GM19239 (cell line): ENCODE measurements at places on chromosomes 3 and 15.
A peak's percentile ranks its signal among the peaks of the same experiment; 100 is the strongest.

DNA sequence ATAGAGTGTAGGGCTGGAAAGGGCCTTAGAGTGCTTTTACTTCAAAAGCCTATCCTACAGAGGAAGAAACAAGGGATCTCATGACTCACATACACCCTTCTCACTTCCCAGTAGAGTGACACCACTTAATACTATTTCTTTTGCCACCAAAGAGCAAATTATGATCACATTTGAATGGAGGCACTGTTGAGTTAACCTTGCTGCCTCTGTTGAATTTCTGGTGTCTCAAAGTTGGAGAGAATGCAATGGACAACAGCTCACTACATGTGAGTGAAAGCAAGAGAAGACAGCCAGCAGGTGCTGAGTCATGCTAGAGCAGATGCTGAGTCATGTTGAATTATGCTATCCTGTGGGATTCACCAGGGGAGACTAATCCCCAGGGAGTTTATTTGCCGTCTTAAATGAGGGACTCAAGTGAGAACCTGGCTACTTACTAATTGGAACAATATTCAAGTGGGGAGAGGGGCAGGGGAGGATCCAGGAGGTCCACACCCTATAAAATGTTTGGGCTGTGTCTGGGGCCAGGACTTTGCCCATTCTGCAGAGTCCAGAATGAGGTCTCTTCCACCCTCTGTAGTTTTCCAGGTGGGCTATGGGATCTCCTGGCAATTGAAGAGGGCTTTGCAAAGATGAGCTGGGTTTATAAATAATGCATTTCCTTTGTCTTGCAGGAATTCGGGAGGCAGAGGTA, 35.8 kb downstream of the ST8SIA2 start:
- DNase-seq, result no peak

- DNase-seq, result no peak
These were observed 5.9 kb downstream of the MYO5C start for GRCh38 chr15:52289629-52290081.

- DNase-seq, result no peak
These were observed 1.4 kb downstream of the PFN2 start for GRCh38 chr3:149969110-149969939.

DNA sequence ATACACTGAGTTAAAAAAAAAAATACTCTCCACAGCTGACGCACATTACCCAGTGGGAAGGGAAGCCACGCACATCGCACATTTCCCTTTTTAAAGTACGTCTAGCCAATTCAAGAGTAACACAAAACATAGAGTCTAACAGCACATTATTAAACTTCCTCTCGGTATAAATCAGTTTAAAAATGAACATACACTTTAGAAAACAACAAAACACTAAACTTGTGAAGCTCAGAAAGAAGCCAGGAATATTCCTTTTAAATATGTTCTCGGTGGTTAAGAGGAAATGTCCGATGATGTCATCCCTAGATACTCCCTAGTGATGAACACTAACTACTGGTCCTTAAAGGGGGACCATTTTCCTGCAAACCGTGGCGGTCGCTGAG, 721 bp downstream of the MYEF2 start:
- no peak for DNase-seq

DNA sequence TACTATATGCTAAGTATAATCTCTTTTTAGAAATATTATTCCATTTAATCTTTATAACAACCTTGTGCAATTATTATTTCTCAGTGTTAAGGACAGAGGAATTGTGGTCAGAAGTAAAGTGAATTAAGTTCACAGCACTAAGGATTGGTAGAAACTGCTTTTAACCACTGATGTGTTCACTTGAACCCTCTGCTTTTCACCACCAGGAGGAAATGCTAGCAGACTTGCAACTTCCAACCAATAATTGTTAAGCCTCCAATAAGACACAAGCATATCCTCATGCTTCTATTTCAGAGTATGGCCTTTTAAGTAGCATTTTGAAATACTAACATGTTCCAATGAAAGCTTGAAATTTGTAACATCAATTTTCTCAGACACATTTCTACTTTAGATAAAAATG, 527.4 kb downstream of the SI start:
- DNase-seq, result no peak

- DNase-seq, result peak; percentile 15
These were observed 36.0 kb upstream of the COLQ start for GRCh38 chr3:15557511-15557946.

DNA sequence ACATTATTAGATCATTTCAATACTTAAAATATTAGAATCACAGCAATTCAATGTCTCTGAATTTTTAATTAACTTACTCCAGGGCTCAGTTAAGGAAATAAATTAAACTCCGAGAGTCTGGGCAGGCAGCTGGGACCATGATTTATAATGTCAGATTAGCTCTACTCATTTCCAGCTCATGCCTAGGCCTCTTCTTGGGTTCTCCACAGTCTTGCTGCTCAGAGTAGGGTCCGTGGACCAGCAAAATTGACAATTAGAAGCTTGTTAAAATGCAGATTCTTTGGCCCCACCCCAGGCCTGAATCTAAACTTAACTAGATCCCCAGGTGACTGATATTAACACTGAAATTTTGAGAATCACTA, 28.2 kb downstream of the ADAMTS9 start:
- DNase-seq, result no peak

DNA sequence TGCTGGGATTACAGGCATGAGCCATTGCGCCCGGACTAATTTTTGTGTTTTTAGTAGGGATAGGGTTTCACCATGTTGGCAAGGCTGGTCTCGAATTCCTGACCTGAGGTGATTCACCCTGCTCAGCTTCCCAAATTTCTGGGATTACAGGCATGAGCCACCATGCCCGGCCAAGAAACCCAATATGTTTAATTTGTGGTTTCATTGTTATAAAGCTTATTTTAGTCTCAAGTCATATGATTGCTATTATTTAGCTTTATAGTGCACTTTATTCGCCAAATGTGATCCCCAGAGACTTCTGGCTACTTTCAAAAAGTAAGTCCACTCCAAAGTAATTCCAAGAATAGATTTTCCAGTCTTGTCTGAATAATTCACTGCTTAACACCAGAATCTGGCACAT, 19.3 kb upstream of the SLC4A7 start:
- no peak for DNase-seq

- no peak for DNase-seq
These were observed 777.7 kb downstream of the GBE1 start for GRCh38 chr3:80983753-80984152.

GRCh38 chr3:170866499-170866898, 3.5 kb downstream of the RPL22L1 start:
- DNase-seq, result no peak
